Iris pigment epithelial cell (primary cell): ENCODE measurements at places on chromosomes 12 and 14.

- DNase-seq = peak; percentile 46
Measured at GRCh38 chr14:22118899-22119477, 445.4 kb upstream of the OR4E1 start.

DNA sequence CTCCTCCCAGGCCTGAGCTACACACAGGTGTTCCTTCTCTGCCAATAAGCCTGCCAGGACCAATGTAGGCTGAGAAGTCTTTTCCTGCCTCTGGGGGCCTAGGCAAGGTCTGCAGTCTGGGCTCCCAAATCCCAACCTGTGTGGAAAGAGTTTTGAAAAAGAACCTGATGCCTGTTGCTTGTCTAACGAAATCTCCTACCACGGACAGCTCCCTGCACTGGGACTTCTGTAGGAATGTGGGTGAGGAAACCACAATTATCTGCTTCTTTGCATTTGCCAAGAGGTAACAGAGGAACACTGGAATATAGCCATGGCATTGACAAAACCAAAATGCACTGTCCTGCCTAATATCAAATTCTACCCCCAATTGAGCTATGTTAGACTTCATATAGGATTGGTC lies 877.0 kb upstream of the TMEM132C start:
- peak; percentile 60 for DNase-seq

DNA sequence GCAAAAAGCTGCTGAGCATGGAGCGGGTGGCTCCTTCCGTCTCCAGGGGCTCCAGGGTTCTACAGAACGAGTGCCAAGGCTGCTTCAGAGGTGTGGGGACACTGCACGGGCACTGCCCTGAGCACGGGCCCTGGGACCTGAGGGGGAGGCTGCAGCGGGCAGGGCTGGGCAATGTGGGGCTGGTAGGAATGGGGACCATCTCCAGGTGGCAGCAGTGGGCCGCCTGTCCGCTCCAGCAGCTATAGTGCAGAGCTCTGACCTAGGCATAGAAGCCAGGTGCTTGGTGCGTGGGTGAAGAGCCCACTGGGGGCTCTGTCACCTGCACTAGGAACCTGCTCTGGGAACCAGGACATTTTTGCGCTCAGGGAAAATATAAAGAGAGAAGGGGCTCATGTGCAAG lies 22.3 kb downstream of the HDAC7 start:
- DNase-seq = no peak

DNA sequence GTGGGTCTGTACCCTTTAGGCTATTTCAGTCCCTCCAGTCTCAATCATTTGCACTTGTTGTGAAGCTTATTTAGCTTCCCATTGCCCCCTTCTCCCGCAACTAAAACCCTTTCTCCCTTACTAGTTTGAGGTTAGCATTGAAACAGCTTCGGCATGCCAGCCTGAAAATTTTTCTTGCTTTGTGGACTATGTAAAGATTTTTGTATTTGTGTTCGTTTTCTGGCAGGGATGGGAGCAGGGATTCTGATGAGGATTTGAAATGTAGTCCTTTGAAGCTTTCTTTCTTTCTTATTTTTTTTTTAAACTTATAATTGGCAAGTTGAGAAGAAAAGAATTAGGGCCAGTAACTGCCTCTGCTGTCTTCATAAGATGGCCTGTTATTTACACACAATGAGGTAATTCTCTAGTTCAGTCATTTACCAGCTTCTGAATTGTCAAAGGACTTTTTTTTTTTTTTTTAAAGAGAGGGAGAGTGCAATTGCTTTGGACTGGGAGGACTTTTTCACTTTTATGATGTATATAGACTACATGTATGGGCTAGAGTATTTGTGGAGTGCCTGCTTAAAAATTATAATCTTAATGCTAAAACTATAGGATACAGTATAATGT lies 29.0 kb downstream of the PALS1 start:
- DNase-seq = peak; percentile 28
